Suprapubic skin (tissue), 4 donors: ENCODE measurements at places on chromosomes 4 and X.

DNA sequence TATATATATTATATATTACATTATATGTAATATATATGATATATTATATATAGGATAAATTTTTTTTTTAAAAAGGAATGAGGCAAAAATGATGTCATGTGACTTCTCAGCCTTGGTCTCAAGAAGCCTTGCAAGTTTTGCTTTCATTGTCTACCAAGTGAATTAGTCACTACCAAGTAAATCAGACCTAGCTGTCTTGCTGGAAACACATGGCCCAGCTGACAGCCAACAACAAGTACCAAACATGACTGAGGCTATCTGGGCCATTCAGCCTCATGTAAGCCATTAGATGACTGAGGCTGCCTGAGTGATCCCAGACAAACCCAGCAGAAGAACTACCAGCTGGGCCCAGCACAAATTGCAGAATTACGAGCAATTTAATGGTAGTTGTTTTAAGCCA, 44.9 kb downstream of the HAND2 start:
- no peak for DNase-seq
- peaks cover 2% of the 10 kb centered on the region for H3K4me1 ChIP-seq
- H3K36me3 ChIP-seq, result no peaks in the 10 kb centered on the region
- H3K4me3 ChIP-seq, result no peak overlapping the region
- no peaks in the 10 kb centered on the region for H3K27me3 ChIP-seq

GRCh38 chr4:123994917-123995316, 598.3 kb downstream of the SPRY1 start:
- H3K27ac ChIP-seq, result no peak overlapping the region
- no peak for DNase-seq
- H3K36me3 ChIP-seq, result no peaks in the 10 kb centered on the region
- H3K4me1 ChIP-seq, result no peaks in the 10 kb centered on the region

GRCh38 chr4:159434114-159434870, 331.4 kb downstream of the RAPGEF2 start:
- no peak for DNase-seq
- H3K27ac ChIP-seq, result peak overlapping the region; percentile 26
- H3K27me3 ChIP-seq, result no peaks in the 10 kb centered on the region
- no peak overlapping the region for H3K4me3 ChIP-seq
- H3K36me3 ChIP-seq, result no peaks in the 10 kb centered on the region

GRCh38 chr4:26763063-26763462, 97.6 kb upstream of the STIM2 start:
- no peaks in the 10 kb centered on the region for H3K27me3 ChIP-seq
- no peak overlapping the region for H3K4me3 ChIP-seq
- H3K36me3 ChIP-seq, result peaks cover 5% of the 10 kb centered on the region
- DNase-seq, result no peak
- no peak overlapping the region for H3K27ac ChIP-seq

DNA sequence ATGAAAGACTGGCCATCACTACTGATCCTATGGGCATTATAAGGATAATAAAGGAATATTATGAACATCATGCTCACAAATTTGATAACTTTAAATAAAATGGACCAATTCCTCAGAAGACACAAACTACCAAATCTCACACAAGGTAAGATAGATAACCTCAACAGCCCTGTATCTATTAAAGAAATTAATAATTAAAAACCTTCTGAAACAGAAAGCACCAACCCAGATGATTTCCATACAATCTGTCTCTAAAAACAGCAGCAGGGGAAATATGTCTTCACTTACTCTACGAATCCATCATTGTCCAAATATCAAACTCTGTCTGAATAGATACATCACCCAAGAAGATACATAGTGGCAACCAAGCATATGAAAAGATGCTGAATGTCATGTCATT, 55.2 kb downstream of the LCORL start:
- DNase-seq, result no peak
- H3K4me1 ChIP-seq, result peaks cover 5% of the 10 kb centered on the region
- no peaks in the 10 kb centered on the region for H3K27me3 ChIP-seq
- H3K27ac ChIP-seq, result no peak overlapping the region

- H3K4me3 ChIP-seq, result no peak overlapping the region
- H3K27me3 ChIP-seq, result no peaks in the 10 kb centered on the region
- peak; percentile 83 for DNase-seq
- H3K4me1 ChIP-seq, result peaks cover 3% of the 10 kb centered on the region
- no peaks in the 10 kb centered on the region for H3K36me3 ChIP-seq
Observed at GRCh38 chrX:153507484-153508178, 9.8 kb upstream of the ATP2B3 start.

DNA sequence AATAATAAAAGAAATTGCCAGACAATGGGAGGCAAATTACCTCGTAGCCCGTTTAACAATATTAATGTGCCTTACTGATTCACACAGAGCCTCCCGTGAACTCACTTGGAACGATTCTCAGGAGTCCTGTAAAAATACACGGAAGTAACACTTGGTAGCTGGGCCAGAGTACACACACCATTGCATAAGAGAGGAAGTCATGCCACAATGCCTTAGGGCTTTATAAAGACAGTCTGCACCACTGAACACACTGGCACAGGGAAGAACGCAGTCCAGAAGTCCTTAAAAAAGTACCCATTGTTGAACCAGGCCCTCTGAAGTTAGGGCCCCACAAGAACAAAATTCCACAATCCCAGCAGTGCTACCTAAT, 15.1 kb downstream of the SLC2A9 start:
- H3K4me3 ChIP-seq, result no peak overlapping the region
- DNase-seq, result no peak
- H3K4me1 ChIP-seq, result peaks cover 46% of the 10 kb centered on the region
- peak overlapping the region; percentile 83 for H3K27ac ChIP-seq
- no peaks in the 10 kb centered on the region for H3K36me3 ChIP-seq
- no peaks in the 10 kb centered on the region for H3K27me3 ChIP-seq

DNA sequence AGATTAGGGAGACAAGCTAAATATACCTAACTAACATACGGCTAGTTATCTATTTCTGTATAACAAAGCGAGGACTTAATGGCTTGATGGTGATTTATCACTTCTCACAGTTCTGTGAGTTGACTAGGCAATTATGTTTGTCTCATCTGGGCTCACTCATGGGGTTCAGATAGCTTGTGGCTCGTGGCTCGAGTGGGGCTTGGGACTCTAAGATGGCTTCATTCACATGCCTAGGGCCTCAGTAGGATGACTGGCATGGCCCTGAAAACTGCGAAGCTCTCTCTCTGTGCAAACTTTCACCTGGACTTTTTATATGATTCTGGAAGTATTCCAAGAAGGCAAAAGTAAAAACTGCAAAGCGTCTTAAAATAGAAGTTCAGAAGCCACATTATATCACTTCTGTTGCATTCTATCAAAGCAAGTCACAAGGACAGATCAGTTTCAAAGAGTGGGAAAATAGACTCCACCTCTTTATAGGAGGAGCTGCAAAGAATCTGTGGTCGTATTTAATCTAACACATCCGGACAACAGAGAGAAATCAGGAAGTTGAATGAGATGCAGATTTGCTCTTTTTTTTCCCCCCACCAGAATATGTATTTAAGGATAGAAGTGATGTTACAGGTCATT, 491.2 kb downstream of the INPP4B start:
- no peaks in the 10 kb centered on the region for H3K27me3 ChIP-seq
- no peak overlapping the region for H3K4me3 ChIP-seq
- no peak overlapping the region for H3K27ac ChIP-seq
- no peak for DNase-seq

DNA sequence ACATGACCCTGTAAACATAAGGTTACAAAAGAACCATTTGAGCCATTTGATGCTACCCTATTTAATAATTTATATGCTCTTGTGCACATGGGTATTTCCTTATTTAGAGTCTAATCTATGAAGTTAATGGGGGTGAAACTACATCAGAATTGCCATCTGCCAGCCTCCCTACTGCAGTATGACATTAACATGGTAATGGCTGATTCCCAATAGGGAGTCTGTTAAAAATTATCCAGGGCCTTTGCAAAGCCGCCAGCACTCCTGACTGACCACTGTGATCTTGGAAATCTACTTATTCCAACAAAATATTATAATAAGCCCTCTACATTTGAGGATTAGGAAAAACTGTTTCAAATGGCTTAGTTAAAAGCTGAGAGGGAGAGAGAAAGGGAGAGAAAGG, 153.7 kb downstream of the CLCN4 start:
- no peaks in the 10 kb centered on the region for H3K36me3 ChIP-seq
- H3K27ac ChIP-seq, result no peak overlapping the region
- no peak overlapping the region for H3K4me3 ChIP-seq
- DNase-seq, result no peak
- no peaks in the 10 kb centered on the region for H3K4me1 ChIP-seq
- H3K27me3 ChIP-seq, result no peaks in the 10 kb centered on the region

DNA sequence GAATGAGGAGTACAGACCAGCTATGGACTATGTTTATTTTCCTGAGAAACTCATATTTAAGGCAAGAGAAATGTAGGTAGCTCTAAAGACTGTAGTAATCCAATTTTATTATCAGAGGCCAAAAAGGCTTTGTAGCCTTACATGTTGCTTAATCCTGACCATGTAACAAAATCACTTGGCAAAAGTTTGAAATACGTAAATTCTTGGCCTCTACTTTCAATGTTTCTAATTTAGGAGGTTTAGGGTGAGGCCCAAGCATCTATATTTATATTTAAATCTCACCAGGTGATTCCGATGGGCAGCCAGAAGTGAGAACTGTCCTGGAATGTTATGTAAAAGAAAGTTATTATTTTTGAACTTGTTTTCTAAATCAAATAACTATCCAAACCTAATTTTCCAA, 289.7 kb downstream of the IL1RAPL1 start:
- no peak overlapping the region for H3K4me3 ChIP-seq
- no peaks in the 10 kb centered on the region for H3K4me1 ChIP-seq
- DNase-seq, result no peak
- no peak overlapping the region for H3K27ac ChIP-seq
- no peaks in the 10 kb centered on the region for H3K36me3 ChIP-seq
- no peaks in the 10 kb centered on the region for H3K27me3 ChIP-seq

- H3K27me3 ChIP-seq, result no peaks in the 10 kb centered on the region
- H3K4me3 ChIP-seq, result no peak overlapping the region
- H3K4me1 ChIP-seq, result no peaks in the 10 kb centered on the region
- H3K27ac ChIP-seq, result no peak overlapping the region
Observed at GRCh38 chrX:46559062-46559461, 13.8 kb upstream of the ZNF674 start.

- H3K4me1 ChIP-seq, result no peaks in the 10 kb centered on the region
- H3K27me3 ChIP-seq, result no peaks in the 10 kb centered on the region
- H3K36me3 ChIP-seq, result no peaks in the 10 kb centered on the region
Observed at GRCh38 chrX:101693476-101693875, 33.8 kb upstream of the ARMCX2 start.

DNA sequence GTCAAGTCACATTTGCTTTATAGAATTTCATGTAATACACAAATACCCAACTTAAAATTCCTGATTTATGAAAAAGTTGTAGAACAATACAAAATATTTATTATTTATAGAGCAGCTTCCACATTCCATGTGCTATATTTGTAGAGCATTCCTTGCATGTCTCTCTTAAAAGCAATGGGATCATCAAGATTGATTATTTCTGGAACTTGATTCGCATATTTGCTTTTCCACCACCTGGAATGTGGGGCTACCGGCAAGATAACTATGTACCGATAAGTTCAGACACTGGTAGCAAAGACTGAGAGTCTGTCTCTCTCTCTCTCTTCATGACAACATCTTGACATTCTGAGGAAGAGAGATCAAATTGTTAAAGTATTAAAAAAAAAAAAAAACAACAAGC, 59.3 kb downstream of the MAPK10 start:
- no peak overlapping the region for H3K27ac ChIP-seq
- H3K4me1 ChIP-seq, result peaks cover 6% of the 10 kb centered on the region
- no peak for DNase-seq
- H3K36me3 ChIP-seq, result no peaks in the 10 kb centered on the region

GRCh38 chrX:39845233-39845632, 252.5 kb downstream of the BCOR start:
- H3K4me1 ChIP-seq, result no peaks in the 10 kb centered on the region
- no peaks in the 10 kb centered on the region for H3K36me3 ChIP-seq
- no peak overlapping the region for H3K4me3 ChIP-seq
- no peak for DNase-seq
- no peaks in the 10 kb centered on the region for H3K27me3 ChIP-seq
- no peak overlapping the region for H3K27ac ChIP-seq

DNA sequence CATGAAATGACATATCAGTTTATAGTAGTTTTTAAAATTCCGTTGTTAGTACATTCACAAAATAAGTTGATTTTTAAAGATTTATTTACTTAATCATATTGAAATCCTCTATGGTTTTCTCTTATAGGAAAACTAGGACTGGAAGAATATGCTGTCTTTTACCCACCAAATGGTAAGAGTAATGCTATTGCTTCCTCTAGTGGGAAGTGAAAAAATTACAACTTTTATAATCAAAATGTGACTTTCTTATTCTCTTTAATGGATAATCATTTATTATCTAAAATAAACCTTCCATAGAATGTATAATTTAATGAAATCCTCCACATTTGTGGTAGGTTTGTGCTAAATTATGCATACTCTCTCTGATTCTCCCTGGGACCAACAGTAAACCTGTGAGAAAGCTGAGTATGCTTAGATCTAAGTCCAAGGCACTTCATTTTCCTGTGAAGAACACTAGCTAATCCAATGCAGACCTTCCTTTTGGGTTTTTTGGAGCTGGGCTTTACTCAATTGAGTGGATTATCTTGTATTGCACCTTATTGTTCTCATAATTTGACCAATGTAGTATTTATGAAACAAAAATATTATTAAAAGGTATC, 136.2 kb downstream of the TBC1D19 start:
- no peaks in the 10 kb centered on the region for H3K4me1 ChIP-seq
- no peak overlapping the region for H3K27ac ChIP-seq
- no peaks in the 10 kb centered on the region for H3K27me3 ChIP-seq
- DNase-seq, result no peak

- no peak overlapping the region for H3K27ac ChIP-seq
- no peaks in the 10 kb centered on the region for H3K36me3 ChIP-seq
- H3K27me3 ChIP-seq, result peaks cover 27% of the 10 kb centered on the region
Observed at GRCh38 chr4:183391204-183391603, 53.2 kb upstream of the CDKN2AIP start.

- H3K27me3 ChIP-seq, result no peaks in the 10 kb centered on the region
- H3K36me3 ChIP-seq, result no peaks in the 10 kb centered on the region
- DNase-seq, result no peak
- peaks cover 28% of the 10 kb centered on the region for H3K4me1 ChIP-seq
- no peak overlapping the region for H3K4me3 ChIP-seq
Observed at GRCh38 chrX:9340598-9341290, 124.1 kb upstream of the TBL1X start.

DNA sequence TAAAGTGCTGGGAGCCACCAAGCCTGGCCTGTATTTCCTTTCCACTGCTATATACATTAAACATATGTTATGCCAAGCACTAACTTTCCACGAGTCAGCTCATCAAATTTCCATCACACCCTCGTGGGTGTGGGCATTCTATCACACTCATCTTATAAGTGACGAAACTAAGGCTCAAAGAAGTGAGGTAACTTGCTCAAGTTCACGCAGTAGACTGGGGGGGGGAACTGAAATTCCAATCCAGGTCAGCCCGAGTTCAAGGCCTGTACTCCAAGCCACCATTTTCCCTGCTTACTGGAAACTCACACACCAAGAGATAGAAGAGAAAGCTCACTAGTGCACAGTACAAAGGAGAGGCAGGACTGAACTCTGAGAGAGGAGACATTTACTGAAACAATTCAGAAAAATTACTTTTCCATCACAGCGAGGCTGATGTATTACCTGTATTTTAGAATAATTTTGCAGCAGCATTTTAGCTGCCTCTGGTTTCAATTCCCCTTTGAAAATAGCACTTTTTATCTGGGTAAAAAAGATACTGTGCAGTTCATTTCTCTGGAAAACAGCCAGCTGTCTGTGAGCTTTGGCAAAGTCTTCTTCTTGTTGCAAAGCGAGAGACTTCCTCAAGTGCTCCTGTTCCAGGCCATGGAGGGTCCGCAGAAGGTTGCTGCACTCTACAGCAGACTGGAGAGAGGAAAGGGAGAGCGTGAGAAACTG, 76.8 kb downstream of the EVC2 start:
- no peaks in the 10 kb centered on the region for H3K27me3 ChIP-seq
- no peaks in the 10 kb centered on the region for H3K4me1 ChIP-seq
- no peak for DNase-seq
- no peak overlapping the region for H3K4me3 ChIP-seq
